Testis (tissue), 5 donors: ENCODE measurements at places on chromosomes 5 and 9. TPM values are rescaled to one million over a fixed set of nuclear protein-coding genes. Genes with fewer than 3 reads are reported as not detected.

The LRRTM2 gene
- 0.19 TPM for total RNA-seq

- peak; percentile 21 for DNase-seq
These were observed 19.1 kb downstream of the TPPP start for GRCh38 chr5:673831-674629.

DNA sequence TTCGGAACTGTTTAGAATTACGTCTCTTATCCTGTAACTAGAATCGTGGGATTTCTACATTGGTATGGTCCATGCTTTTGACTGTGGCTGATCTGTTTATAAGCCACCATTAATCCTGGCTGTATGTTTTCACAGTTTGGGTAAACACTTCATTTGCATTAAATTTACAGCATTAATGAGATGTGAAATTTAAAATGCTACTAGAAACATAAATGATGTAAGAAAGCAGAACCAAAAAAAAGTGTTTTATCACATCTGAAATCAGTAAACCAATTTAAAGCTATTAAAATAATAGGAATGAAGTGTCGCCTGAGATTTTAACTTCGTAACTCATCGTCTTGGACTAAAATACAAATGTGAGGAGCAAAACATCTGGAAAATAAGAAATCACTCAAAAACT lies 201.7 kb downstream of the NFIB start:
- DNase-seq = no peak

GRCh38 chr5:61322738-61323725 lies 9.0 kb upstream of the ZSWIM6 start:
- DNase-seq = no peak

The NCS1 gene
- total RNA-seq = 5.2 TPM

The ADAM19 gene
- 4.9 TPM for total RNA-seq

The SMIM33 gene
- total RNA-seq = 0.16 TPM

The WDR38 gene
- 7.6 TPM for total RNA-seq
